ENCODE measurements at places on chromosomes 1 and 21.

- DNase-seq = no peak
Observed at GRCh38 chr1:18962855-18963737, 6.6 kb upstream of the IFFO2 start.

DNA sequence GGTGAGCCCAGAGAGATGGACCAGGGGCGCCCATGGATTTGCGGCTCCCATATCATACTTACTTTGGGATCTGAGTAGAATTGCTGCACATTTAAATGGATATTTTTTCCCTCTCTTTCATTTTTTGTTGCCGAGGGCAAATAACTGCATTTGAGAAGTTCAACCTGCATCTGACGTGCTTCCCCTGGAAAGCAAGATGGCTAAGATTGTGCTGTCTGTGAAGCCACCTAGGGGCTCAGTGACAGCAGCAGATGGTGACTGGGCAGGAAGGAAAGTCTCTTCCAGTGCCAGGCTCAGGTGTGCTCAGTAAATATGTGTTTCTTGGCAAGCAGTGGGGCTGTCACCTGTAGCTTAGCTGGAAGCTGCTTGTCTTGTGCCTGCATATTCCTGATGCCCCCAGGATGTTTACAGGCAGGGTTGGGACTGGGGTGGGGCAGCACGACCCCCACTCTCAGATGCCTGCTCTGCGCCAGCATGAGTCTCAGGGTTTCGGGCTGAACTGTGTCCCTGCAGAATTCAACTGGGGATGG is 59.8 kb upstream of the ETV3 start:
- DNase-seq = no peak

DNA sequence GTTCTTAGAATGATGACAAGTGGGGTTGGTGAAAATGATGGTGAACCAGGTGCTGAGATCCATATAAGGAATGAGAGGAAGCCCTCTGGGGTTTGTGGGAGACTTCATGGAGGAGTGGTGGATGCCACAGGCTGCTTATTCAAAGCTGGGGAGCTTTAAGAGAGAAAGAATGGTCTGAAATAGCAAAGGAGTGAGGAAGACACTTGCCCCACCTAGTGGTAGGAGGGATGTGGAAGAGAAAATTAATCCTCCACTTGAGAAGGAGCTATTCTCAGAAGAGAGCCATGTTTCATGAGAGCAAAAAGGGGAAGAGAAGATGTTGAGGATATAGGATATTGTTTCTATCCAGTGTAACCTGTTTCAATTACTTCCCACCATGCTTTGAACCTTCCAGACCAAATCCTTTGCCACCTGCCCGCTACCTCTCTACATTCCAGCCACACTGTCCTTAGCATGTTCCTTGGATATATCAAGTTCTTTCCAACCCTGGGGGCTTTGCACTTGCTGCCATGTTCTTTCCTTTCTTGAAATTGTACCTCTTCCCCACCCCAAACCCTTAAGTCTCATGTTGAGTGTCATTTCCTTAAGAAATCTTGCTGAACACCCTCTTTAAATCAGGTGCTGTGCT is 19.6 kb upstream of the ZNF648 start:
- DNase-seq = peak; percentile 11

DNA sequence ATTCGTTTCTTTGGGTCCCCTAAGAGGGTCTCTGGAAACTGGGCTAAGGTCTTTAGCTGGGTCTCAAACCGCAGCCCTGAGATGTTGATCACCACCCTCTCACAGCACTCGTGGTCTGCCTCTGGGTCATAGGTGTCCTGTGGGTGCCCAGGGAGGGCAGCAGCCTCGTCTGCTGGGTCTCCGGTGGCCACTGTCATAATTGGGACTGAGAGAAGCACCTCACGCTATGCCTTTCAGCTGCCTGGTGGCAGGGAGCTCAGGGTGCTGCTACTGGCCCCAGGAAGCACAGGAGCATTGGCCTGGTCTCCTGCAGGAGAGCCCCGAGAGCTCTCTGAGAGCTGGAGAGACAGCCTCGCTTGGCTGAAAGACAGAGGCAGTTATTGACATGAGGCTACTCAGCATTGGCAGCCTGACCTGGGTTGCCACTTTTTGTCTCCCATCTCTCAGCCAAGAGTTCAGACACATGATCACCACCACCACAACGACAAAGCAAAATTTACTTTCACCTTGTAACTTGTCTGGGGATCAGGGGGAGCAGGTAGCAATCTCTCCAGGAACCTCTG is 1.5 kb downstream of the KCNA2 start:
- no peak for DNase-seq

GRCh38 chr21:43322805-43323204 is 104.1 kb downstream of the SIK1 start:
- no peak for DNase-seq

- DNase-seq = no peak
Observed at GRCh38 chr21:32022146-32022545, 149.3 kb downstream of the HUNK start.

- no peak for DNase-seq
Observed at GRCh38 chr1:54861070-54861761, 25.8 kb downstream of the DHCR24 start.

DNA sequence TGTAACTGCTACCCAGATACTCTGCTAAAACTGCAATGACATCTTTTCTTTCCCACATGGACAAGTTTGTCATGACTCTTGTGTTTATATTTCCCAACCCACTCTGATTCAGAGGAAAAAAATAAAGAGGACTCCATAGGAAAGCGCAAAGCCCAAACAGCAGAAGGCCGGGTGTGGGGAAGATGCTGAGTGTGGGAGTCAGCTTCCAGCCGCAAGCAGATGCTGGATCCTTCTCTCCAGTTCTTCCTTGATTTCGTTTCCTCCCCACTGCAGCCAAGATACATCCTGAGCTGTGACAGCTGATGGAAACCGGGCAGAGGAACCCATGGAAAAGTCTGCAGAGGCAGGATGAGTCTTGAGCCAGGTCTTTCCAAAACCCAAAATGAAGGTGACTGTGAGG is 498.2 kb downstream of the PLPP3 start:
- DNase-seq = peak; percentile 82

GRCh38 chr21:44582055-44582454 is 1.7 kb upstream of the KRTAP10-5 start:
- no peak for DNase-seq

- no peak for DNase-seq
Observed at GRCh38 chr1:198185759-198186158, 29.0 kb downstream of the NEK7 start.

- no peak for DNase-seq
Observed at GRCh38 chr1:63603810-63604209, 10.6 kb downstream of the PGM1 start.

- DNase-seq = no peak
Observed at GRCh38 chr1:47687631-47688460, 250.0 kb downstream of the FOXD2 start.

GRCh38 chr1:14280909-14281308 is 317.6 kb upstream of the KAZN start:
- no peak for DNase-seq

DNA sequence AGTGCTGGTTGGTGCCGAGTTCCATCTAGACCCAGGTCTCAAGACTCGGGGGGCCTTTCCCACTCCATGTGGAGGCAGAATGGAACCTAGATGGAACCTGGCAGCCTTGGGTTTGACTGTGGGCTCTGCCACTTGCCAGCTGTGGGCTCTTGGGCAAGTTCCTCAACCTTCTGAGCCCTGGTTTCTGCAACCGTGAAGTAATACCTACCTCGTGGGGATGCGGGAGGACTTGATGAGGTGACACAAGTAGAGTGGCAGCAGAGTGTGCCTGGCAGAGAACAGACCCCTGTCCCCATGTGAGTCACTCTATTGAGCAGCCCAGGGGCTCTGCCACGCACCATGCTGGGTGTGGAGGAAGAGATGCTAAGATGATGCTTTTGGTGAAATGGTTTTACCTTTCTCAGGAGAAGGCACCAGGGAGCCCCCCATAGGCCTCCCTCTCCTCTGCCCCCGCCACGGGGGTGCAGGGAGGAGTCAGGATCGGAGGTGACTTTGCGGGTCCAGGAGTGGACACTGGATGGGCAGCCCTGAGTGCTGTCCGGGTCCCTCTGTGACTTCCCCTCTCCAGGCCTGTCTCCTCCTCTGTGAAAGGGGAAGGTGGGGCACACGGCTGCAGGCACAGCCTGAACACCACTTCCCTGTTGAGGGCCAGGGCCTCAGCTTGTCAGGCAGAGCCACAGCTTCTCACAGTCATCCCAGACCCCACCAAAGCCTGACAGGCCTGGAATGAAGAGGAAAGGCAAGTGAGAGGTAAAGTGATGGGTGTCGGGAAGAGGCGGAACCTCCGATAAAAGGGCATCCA is 36.7 kb upstream of the EDN2 start:
- no peak for DNase-seq

GRCh38 chr1:169931795-169932231 is 38.1 kb upstream of the SCYL3 start:
- peak; percentile 83 for DNase-seq

GRCh38 chr1:224872832-224873433 is 56.5 kb upstream of the DNAH14 start:
- no peak for DNase-seq

- no peak for DNase-seq
Observed at GRCh38 chr21:29675451-29675850, 264.3 kb downstream of the GRIK1 start.

DNA sequence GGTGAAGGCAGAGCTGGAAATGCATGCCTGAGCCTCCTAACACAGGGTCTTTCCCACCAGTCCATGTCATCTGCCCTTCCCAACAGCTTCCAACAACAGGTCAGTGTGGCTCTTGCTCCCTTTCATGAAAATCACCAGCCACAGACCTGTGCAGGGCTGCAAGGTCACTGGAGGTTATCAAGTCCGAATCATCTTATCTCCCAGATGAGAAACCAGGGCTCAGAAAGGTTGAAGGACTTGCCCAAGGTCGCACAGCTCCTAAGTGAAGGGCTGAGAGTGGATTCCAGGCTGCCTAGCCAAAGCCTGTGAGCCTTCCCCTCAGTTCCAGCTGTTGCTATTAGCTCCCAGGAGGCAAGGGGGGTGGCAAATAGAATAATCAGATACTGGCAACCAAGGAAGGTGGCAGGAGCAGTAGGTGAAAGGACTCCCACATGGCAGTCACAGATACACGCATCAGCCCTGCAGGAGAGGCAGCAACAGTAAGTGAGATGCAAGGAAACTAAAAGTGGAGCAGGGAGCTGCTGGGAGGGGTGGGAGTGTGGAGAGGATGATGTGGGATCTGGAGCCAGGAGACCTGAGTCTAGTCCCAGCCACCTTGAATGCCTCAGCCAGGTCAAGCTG is 74.2 kb downstream of the SSBP3 start:
- no peak for DNase-seq

DNA sequence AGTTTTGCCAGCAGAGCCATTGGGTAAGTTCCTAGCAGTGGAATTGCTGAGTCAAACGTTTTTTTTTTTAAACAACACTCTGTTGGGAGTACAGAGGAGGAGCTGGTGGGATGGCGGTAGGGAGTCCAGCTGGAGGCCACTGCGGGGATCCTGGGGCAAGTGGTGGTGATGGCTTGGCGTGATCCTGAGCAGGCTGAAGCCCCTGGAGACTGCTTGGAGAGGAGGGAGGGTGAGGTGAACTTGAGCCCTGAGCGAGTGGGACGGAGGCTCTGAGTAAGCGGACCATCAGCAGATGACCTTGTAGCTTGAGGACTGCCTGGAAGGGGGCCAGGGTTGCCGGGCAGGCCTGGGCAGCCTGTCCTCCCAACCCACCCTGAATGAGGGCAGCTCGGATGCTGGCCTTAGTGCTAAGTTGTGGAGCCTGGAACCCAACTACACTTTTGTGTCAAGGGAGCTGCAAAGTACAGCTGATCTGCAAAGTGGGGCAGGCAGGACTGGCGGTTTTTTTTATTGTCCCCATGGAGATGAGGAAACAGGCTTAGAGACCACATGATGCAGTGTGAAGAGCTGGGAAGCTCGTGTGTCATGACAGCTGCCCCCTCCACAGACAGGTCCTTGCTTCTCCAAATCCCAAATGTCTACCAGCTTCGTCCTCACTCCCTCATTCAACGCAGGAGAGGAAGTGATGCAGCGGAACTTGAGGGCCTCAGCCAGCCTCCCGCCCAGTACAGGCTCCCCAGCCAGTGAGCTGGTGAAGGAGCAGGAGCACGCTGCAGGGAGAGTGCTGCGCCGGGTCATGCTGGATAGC is 20.2 kb downstream of the MRPL37 start:
- DNase-seq = peak; percentile 59

DNA sequence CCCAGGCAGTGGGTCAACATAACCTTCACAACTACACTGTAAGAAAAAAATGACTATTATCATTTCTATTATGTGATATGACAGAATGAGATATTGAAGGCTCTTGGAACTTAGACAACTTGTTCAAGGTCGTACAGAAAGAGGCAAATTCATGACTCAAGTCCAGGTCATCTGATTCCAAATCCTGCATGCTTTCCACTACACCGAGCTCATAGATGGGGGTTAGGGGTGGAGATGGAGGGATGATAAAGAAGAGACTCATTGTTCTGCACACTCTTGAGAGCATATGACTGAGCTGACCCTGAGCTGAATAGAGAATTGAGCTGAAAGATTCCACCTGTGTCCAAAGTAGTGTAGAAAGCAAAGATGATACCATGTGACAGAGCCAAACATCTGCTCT is 2.8 kb downstream of the FCRL6 start:
- DNase-seq = no peak

DNA sequence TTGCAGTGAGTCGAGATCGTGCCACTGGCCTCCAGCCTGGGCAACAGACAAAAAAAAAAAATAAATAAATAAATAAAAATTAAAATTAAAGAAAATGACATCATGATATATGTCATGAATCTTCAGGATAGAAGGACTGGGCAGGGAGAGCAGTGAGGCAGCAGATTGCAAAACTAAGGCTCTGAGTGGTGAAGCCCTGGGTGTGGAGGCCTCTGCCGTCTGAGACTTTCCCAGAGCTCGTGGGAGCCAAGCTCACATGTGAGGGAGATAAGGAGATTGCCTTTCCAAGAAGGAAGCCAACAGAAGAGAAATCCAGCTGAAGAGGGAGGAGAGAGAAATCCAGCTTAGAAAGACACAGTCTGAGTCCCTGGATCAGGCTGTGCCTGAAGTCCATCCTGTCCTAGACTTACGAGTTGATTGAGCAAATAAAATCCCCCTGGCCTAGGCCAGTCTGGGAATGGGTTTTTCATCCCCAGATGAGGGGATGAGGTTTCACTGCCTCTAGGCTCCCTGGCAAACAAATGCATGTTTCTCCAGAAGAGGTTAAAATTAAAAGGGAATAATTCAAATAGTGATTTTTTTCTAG is 142.0 kb upstream of the IGSF21 start:
- no peak for DNase-seq

- no peak for DNase-seq
Observed at GRCh38 chr21:42075686-42076471, 4.8 kb downstream of the UMODL1 start.

GRCh38 chr1:172517545-172517944 is 15.4 kb upstream of the SUCO start:
- no peak for DNase-seq

DNA sequence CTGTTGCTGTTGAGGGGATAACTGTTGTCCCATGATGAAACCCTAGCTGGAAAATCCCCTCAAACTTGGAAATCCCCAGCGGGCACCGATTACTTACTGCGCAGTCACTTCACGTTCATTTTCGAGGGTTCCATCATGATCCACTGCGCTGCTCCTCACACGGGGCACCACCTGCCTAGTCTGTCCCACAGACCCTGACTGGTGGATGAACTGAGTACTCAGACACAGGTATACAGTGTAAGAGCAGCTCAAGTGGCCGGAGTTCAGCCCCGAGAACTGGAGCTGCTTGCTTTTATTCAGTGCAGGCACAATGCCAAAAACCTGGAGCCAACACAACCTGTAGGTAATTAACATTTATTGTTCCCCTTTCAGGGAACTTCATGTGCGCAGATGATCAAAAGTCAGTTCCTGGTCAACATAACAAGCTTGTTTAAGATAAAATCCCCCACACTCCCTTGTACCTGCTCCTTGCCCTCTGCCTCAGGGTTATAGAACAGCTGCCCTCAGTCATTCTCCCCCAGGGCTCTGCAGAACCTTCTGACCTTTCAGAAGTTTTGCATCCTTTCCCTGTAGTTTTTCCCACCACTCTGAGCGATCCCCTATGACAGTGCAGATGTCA is 46.5 kb upstream of the PRELP start:
- DNase-seq = no peak

All from hindlimb muscle (tissue), 1 donor.